ENCODE measurements at places on chromosomes 6 and 20. TPM values are rescaled to one million over a fixed set of nuclear protein-coding genes. Genes with fewer than 3 reads are reported as not detected.

GRCh38 chr6:170237999-170238740 lies 52.7 kb downstream of the DLL1 start:
- H3K27me3 ChIP-seq = peaks cover 75% of the 10 kb centered on the region
- no peak overlapping the region for H3K4me3 ChIP-seq
- DNase-seq = no peak
- H3K27ac ChIP-seq = no peak overlapping the region
- no peaks in the 10 kb centered on the region for H3K4me1 ChIP-seq
- no peaks in the 10 kb centered on the region for H3K36me3 ChIP-seq

DNA sequence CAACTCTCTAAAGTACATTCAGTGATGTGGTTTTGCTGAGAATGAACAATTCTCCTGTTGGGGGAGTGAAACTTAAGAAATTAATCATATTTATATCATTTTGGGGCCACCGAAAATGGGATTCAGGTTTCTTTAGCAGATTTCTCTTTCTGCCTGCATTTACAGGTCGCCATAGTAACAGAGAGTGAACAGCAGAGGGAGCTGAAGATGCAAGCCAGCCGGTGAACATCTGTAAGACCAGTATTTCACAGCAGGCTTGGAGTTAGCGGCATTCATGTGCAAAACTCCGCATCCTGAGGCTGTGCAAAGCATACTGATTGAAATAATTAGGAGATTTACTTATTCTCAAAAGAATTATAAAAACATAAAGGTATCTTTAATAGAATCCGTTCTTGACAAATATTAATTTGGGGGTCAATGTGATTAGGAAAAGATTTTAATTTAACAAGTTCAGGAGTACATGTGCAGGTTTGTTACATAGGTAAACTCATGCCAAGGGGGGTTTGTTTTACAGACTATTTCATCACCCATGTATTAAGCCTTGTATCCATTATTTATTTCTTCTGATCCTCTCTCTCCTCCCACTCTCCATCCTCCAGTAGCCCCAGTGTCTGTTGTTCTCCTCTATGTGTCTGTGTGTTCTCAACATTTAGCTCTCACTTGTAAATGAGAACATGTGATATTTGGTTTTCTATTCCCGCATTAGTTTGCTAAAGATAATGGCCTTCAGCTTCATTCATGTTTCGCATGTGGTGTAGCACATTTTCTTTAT lies 17.8 kb upstream of the HSF2 start:
- H3K27me3 ChIP-seq = no peaks in the 10 kb centered on the region
- H3K4me1 ChIP-seq = 0 out of 2 replicates have a peak, but pooled peaks cover 2% of the 10 kb centered on the region
- peak; percentile 34 for DNase-seq
- H3K27ac ChIP-seq = no peak overlapping the region
- H3K36me3 ChIP-seq = no peaks in the 10 kb centered on the region

DNA sequence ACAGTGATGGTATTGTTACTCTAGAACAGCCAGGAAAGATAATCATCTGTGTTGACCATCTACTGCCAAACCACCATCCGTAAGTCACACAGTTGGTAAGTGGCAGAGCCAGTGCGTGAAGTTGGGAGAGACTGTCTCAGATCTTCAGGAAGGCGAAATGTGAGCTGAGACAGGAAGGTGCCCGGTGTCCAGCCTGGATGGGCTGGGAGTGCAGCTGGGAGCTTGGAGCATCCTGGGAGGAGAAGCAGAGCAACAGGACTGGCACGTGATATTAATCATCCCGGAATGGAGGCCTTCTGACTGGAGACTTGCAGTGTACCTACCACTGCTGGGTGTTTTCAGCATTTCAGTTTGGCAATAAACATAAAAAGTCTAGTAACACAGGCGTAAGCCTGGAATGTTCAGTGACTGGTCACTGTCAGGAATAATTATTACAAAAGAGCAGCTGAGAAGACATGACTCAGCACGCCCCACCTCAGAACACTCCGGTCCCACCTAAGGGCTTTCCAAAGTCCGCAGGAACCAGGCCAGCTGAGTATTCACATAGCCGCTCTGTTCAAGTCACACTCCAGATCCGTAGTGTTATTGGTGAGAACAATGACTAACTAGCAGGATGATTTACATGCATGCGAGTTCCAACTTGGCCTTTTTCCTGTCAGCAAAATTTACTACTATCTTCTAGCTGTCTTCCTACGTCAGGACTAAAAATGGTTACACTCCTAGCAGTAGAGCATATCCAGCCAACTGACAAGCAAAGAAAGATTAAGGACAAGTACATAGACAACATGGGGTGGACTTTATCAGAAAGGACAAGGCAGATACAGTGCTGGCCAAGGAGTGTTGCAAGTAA lies 45.1 kb upstream of the PNRC1 start:
- peaks cover 10% of the 10 kb centered on the region for H3K4me1 ChIP-seq
- no peaks in the 10 kb centered on the region for H3K36me3 ChIP-seq
- H3K4me3 ChIP-seq = no peak overlapping the region
- H3K27ac ChIP-seq = peak overlapping the region; percentile 70
- DNase-seq = no peak

Gene ELOVL5
- 71.3 TPM for total RNA-seq

DNA sequence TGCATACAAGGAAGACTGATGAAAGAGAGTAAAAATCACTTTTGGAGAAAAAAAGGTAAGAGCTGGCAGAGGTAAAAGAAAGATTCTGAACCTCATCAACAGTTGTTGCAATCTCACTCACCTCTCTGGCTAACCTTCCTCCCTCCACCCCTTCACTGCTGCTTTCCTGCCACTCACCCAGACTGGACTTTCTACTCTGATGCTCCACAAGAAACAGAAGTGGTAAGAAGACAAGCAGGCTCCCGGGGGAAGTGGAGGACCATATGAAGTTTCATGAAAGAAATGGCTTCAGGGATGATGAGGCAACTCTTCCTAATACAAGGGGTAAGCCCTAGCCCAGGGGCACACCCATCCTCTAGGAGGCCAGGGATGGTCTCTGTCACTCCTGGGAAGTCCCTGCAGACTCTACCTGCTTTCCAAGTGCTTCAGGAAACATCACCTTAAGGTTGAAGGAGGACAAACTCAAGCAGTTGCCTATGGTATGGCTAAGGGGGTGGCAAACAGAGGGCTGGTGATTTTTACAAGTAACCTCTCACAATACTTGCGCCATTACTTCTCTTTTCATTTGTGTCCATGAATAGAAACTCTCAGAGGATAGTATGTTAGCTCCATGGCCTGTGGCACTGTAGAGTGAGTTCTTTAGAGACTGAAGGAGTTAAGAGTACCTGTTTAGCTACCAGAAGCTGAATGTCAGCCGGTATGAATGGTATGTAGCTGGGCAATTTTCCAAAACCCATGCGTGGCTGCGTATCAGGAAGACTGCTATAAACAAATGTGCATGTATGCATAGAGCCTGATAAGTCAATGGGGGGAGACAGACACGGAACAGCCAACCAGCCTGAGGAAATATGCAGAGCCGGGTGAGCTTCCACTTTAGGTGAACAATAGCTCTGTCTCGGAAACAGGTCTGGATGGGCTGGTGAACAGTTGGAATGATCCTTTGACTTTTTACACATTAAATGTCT lies 112.0 kb downstream of the BACH2 start:
- peak; percentile 75 for DNase-seq
- H3K36me3 ChIP-seq = no peaks in the 10 kb centered on the region
- H3K4me3 ChIP-seq = no peak overlapping the region
- no peaks in the 10 kb centered on the region for H3K27me3 ChIP-seq
- H3K4me1 ChIP-seq = no peaks in the 10 kb centered on the region

DNA sequence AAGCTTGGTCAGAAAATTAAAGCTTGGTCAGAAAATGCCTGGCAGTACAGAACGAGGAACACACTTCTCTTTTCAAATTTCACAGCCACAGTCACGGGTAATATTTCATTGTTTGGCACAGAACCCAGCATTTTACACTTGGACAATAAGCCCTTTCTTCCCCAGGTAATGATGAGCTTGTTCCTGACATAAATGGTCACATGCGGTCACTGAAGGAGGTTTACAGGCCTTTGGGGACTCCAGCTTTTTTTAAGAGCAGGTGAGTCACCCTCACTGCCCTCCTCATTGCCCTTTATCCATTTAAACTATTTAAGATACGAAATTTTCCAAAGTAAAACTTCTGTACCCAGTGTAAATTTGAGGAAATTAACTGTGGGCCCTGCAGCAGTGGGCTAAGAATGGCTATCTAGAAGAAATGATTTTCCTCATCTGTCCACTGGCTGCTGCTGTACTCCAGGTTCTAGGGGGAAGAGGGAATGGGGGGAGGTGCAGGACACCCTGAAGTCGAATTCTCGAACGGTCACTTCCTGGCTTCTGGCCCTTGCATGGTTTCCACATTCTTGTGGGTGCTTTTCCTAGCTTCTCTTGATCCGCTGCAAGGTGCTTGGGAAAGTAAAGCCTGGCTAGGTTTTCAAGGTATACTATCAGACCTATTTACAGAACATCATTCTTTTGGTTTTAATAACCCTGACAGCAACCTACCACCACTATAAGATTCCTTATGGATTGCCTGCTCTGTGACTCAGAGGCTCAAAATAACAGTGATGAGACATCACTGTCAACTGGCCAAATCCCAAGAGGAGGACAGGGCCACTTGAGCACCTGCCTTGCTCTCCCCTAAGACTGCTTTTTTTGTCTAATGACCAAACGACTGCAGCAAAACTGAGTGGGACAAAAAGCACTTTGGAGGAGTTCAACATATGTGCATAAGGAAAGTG lies 75.8 kb downstream of the PREP start:
- peaks cover 27% of the 10 kb centered on the region for H3K4me1 ChIP-seq
- no peak overlapping the region for H3K4me3 ChIP-seq
- DNase-seq = peak; percentile 83
- H3K27ac ChIP-seq = peak overlapping the region; percentile 62
- peaks cover 35% of the 10 kb centered on the region for H3K36me3 ChIP-seq
- no peaks in the 10 kb centered on the region for H3K27me3 ChIP-seq

GRCh38 chr6:145339089-145339488 lies 396.2 kb downstream of the EPM2A start:
- H3K27ac ChIP-seq = no peak overlapping the region
- no peaks in the 10 kb centered on the region for H3K27me3 ChIP-seq
- H3K36me3 ChIP-seq = no peaks in the 10 kb centered on the region
- no peaks in the 10 kb centered on the region for H3K4me1 ChIP-seq
- H3K4me3 ChIP-seq = no peak overlapping the region

GRCh38 chr6:14540276-14540675 lies 422.7 kb downstream of the CD83 start:
- no peaks in the 10 kb centered on the region for H3K36me3 ChIP-seq
- no peaks in the 10 kb centered on the region for H3K4me1 ChIP-seq

Gene LAMP5
- total RNA-seq = not detected

- DNase-seq = no peak
- H3K4me1 ChIP-seq = peaks cover 32% of the 10 kb centered on the region
- H3K27me3 ChIP-seq = no peaks in the 10 kb centered on the region
- no peak overlapping the region for H3K27ac ChIP-seq
These were observed 301.5 kb downstream of the CLIC5 start for GRCh38 chr6:45714006-45714730.

Gene MAP1LC3A
- total RNA-seq = not detected

GRCh38 chr20:23690581-23690980 lies 1.7 kb upstream of the CST4 start:
- no peak overlapping the region for H3K27ac ChIP-seq
- H3K4me1 ChIP-seq = peaks cover 85% of the 10 kb centered on the region
- no peak overlapping the region for H3K4me3 ChIP-seq
- no peaks in the 10 kb centered on the region for H3K36me3 ChIP-seq

Gene RAET1G
- total RNA-seq = not detected

Gene RIMS1
- total RNA-seq = not detected

- no peaks in the 10 kb centered on the region for H3K36me3 ChIP-seq
- no peak overlapping the region for H3K27ac ChIP-seq
- H3K4me1 ChIP-seq = peaks cover 18% of the 10 kb centered on the region
- H3K4me3 ChIP-seq = no peak overlapping the region
These were observed 55.3 kb upstream of the BTN3A2 start for GRCh38 chr6:26309731-26310142.

Gene ETV7
- total RNA-seq = 0.57 TPM
